ENCODE measurements at places on chromosomes 5 and 9. TPM values are rescaled to one million over a fixed set of nuclear protein-coding genes. Genes with fewer than 3 reads are reported as not detected.

GRCh38 chr9:87383344-87384150, 114.1 kb upstream of the DAPK1 start:
- no peak for DNase-seq

- DNase-seq, result no peak
These were observed 233.5 kb upstream of the ELL2 start for GRCh38 chr5:96195123-96195522.

- DNase-seq, result no peak
These were observed 27.9 kb upstream of the CDKN2B start for GRCh38 chr9:22036866-22037626.

DNA sequence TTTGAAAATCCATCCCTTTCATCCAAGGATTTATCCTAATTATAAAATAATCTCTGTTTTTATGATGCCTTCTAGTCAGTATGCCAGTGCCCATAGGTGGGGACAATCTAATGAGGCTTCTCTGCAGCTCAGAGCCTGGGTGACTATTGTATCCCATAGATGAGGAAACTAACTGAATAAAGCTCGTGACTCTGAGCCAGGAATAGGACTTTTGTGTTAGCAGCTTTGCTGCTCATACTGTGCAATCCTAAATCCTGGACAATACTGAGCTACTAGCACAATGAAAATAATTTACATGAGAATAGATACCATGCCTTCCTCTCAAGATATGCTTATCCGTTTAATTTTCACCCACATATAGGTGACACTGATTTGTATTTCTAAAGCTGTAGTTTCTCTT, 443.0 kb downstream of the PLK2 start:
- no peak for DNase-seq

DNA sequence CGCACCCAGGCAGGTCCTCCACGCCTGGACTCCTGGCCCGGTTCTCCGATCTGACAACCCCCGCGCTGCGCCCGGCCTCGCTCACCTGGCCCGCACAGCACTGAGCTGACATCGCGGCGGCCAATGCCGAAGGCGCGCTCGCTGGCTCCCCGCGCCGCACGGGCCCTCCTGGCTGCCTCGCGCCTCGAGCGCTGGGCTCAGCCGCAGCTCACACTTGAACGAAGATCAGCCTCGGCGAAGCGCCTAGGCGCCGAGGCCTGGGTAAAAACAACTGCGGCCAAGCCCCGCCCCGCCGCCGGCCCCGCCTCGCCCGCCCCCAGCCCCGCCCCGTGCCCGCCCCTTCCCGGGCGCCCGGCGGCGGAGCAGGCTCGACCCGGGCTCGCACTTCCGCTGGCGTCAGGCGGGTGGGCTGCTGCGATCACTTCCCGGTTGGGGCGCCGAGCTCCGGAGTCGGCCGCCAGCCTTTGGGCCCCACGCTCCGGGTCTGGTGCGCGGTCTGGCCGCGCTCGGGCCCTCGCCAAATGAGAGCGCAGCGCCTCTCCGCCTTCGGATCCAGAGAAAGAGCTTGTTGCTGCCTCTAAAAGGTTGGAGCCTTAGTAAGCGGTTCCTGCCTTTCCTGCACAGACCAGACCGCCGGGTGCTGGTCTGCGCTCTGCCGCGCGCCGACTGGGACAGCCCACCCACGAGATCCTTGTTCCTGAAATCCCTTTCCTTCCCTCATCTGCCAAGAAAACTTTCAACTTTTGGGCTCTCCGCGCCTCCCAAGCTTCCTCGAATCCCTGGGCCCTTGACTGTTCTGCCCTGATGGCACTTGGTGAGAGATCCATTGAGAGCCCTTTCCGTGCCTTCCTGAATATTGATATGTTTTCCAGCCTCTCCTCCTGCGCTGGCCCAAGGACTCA, at the start of gene SERINC5:
TSS of gene SERINC5 (minus strand) at position 238 of the 902 bp plus-strand sequence. CDS start at position 112, 126 bp downstream.
- peak; percentile 53 for DNase-seq

DNA sequence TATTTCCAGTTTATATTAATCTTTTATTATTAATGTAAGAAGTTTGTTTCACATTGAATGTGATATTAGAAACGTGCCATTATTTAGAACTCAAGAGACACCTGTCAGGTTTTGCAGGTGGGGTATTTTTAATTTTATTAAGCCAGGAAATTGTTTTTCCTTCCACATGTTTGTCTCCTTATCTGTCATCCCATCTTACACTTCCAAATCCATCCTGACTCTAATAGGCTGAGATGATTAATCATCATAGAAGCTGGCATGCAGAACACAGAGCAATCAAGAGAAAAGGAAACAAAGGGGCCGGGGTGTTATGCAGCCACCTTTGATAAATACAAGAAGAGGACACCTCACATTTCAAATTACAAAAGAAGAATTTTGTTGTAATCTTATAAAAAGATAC, 506.5 kb downstream of the ISL1 start:
- DNase-seq, result no peak

RANBP17 gene
- not detected for total RNA-seq

CYLC2 gene
- total RNA-seq, result not detected

OGN gene
- not detected for total RNA-seq

AFAP1L1 gene
- 2.0 TPM for total RNA-seq

Data from H4 (cell line).